Left kidney (tissue), 8 donors: ENCODE measurements at places on chromosomes 1 and 21.

GRCh38 chr1:56557746-56558145, 21.6 kb downstream of the PLPP3 start:
- DNase-seq, result no peak

DNA sequence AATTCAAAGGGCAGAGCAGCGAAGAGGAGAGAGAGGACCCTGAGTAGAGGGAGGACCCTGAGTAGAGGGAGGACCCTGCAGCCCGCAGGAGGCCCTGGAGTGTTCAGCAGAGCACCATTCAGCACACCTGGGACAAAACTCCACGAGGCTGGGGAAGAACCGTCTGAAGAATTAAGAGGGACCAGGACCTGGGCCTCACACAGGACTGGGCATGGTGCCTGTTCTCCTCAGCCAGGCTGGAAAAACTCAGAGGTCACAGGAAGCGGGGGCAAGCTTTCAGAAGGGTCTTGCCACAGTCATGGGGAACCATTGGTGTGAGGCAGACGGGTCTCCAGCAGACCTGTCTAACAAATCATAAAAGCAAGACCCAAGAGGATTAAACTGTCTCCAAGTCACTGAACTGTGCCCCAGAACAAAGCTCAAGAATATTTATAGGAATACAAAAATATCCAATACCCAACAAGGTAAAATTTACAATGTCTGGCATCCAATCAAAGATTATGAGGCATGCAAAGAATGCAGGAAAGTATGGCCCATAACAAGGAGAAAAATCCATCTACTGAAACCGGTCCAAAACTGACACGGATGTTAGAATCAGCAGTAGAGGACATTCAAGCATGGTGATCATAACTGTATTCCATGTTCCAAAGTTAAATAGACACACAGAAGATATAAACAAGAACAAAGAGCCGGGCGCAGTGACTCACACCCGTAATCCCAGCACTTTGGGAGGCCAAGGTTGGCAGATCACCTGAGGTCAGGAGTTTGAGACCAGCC, 30.6 kb downstream of the MORN1 start:
- no peak for DNase-seq

DNA sequence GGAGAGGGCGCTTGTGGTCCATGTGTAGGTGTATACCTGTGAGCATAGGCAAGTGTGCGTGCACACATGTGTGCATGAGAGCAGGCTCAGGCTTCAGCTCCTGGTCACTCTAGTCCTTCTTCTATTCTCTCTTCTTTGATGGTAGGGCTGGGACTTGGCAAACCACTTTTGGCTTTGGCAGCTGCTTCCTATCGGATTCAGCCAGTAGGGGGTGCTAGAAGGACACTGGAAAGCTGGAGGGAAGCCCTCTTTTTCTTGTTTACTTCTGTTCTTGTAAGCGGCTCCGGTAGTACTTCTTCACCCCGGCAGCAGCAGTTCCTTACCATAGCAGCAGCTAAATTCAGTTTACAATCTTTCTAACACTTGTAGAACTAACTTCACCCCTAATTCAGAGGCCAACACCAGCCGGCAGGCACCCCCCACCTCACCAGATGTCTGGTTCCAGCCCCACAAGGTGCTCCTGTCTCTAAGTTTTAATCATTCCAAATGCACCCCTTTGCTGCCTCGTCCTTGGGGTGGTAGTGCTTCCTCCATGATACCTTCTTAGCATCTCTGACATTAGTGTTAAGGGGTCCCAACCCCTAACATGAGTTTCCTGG, 25.1 kb downstream of the NENF start:
- no peak for DNase-seq

GRCh38 chr1:53927376-53927881, 18.1 kb downstream of the IFT25 start:
- no peak for DNase-seq

DNA sequence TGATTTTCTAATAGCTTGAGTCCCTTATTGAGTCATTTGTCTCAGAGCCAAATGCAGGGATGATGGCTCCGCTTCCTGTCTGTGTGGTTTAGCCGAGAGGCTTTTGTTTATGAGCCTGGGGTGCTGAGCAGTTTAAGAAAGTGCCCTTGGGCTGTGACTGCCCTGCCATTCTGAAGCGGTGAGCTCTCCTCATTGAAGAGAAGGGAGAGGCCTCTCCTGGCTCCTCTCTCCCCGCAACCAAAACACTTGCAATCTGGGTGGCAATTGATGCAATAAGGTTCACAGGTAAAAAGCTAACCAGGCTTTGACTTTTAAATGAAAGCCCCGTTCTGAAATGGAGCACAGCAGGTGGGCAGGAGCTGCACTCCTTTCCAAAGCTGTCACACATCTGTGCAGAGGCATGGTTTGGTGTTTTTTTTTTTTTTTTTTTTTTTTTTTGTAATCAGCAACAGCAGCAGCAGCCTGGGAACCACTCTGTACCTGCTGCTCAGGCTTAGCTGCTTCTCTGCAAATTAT, 403.7 kb downstream of the SIPA1L2 start:
- DNase-seq, result no peak

- no peak for DNase-seq
Observed at GRCh38 chr1:187267827-187268226, 439.1 kb downstream of the PLA2G4A start.

DNA sequence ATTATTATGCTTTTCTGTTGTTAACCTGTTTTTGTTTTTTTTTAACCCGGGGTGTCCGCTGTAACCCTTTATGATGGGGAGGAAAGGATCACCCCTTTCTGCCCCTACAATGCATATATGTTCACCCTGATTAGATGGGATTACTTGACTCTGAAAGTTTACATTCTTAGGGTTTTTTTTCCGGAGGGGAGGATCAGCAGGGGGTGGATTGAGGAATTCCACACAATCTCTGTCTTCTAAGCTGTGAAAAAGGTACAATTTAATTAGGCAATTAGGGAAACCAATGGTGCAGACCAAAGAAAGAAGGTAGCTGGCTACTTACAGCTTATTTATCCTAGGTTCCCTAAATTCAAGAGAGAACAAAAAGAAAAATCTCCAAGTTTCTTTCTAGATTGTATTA, 58.3 kb downstream of the EDEM3 start:
- DNase-seq, result no peak

DNA sequence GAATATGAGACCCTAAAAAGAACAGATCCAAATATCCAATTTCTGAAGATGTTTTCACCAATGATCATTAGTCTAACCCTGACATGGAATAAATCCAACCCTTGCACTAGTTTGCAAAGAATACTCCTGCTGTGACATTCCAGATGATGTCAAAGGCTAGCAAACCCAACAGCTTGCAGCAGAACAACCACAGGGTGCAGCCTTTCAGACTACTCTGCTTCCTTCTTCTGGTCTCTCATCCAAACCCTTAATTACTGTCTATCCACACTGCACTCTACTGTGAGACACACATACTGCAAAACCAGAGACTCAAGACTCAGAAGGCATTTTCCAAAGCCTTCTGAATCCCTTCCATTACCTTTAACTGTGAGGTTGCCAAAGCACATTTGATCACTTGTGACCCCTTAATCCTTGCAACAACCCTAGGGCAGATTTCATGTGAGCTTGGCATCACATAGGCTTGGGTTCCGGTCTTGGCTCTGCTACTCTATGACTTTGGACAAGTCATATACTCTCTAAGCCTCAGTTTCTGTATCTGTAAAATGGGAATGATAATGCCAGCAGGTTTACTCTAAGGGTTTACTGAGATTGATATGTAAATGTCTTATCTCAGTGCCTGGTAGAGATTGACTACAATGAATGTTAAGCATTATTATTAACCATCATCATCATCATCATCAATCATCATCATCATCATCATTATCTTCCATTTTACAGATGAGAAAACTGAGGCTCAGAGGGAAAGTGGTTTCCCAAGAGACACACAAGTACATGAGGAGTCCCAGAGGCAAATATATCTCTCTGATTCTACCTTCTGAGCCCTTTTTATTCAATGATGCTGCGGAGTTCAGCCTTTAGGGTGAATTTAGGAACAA, 94.5 kb downstream of the SYF2 start:
- DNase-seq, result no peak

GRCh38 chr1:226306425-226306824, 2.5 kb downstream of the LIN9 start:
- DNase-seq, result no peak

DNA sequence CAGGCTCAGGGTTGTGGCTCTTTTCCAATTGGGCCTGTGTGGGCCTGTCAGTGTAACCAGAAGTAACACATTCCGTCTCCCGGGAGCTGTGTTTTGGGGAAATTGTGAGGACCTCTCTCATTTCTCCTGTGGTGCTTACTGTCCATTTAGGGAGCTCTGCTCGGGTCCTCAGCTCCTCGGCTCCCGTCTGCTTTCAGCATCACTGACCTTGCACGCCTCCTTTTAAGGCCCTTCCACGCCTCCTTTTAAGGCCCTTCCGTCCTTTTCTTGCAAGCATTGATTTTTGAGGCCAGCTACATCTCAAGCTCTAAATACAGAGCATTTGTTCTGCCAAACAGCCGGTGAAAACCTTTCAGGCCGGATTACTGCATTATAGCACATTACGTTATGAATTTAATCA, 9.7 kb downstream of the CA6 start:
- no peak for DNase-seq

- DNase-seq, result no peak
Observed at GRCh38 chr21:34980423-34981115, 68.5 kb downstream of the RUNX1 start.

GRCh38 chr1:185636848-185637247, 97.3 kb upstream of the HMCN1 start:
- no peak for DNase-seq

DNA sequence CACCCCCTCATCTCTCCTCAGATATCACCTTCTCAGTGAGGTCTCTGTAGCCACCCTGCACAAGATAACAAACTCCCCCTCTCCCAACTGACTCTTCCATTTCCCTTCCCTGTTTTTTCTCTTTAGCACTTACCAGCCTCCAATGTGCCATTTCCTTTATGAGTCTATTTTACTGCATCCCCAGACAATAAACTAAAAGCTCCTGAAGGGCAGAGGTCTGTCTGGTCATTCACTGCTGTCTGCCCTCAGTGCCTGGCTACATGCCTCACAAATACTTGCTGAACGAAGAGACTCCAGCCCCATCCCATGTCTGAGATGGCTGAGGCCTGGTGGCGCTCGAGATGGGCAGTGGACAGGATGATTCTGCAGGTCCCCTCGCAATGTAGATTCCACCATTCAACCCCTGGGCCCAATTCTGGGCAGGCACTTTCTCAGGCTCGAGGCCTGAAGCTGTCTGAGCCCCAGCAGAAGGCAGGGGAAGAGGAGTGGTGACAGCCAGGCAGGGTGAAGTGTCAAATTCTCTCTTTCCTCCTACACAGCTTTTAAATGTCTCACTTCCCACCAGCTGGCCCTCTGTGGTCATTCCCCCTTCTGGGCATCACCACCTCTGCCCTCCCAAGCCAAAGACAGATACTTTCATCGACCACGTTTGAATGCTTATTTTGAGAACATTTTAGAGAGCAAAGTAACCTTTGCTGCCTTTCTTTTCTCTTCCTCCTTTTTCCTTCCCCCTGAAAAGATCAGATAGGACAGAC, 6.6 kb downstream of the LRRN2 start:
- DNase-seq, result no peak

- DNase-seq, result peak; percentile 79
Observed at GRCh38 chr1:30379684-30380624, 343.4 kb downstream of the MATN1 start.

DNA sequence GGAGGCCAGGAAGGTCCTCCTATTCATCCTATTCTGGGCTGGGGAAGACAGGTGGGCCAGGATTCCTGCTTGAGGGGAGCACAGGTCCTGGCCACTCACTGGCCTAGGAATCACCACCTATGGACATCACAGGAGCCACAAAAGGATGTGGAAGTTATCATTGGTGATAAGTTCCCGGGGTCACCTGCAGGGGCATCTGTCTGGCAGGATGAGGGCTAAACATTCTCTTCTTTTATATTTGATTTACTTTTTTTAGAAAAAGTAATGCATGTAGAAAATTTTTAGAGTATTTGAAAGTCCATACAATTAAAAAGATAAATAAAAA, 33.2 kb upstream of the KIAA0040 start:
- DNase-seq, result no peak

- no peak for DNase-seq
Observed at GRCh38 chr1:110690709-110691365, 16.1 kb upstream of the KCNA3 start.

GRCh38 chr1:220789532-220790147, 2.9 kb downstream of the MTARC1 start:
- DNase-seq, result no peak

- DNase-seq, result no peak
Observed at GRCh38 chr1:197391303-197392226, 123.5 kb downstream of the CRB1 start.
